ENCODE measurements at places on chromosomes 1 and 21.

DNA sequence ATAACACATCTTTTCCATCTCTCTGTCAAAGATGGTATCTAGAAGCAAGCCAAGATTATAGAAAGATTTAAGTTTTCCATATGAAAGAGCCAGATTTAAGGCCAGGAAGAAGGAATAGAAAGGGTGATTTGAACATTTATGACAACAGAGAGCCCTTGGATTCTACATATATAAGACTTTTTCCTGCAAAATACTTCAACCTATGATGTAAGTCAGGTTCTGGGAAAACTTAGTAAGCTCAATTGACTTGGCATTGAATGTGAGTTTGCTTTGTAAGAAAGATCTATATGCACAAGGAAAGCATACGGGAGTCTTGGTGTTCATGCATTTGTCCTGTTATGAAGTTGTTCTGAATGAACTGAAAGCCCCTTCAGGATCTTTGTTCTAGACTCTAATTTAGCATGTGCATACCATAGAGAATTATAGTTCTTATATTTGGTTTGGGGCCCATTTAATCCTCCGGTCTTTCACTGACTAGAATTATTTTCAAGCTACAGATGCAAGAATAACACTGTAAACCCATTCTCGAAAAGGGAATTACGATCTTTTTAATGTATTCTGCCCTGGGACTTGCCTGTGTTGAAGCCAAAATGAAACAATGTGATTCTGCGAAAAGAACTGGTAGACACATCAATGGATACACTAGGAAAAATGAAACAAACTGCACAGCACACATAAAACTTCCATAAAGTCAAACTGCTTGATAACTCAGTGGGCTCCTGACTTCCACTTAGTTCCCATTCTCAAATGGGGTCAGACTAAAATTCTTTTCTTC is 152.8 kb downstream of the DISP1 start:
- DNase-seq: no peak

GRCh38 chr21:17472592-17473271 is 40.1 kb upstream of the CXADR start:
- DNase-seq: no peak

DNA sequence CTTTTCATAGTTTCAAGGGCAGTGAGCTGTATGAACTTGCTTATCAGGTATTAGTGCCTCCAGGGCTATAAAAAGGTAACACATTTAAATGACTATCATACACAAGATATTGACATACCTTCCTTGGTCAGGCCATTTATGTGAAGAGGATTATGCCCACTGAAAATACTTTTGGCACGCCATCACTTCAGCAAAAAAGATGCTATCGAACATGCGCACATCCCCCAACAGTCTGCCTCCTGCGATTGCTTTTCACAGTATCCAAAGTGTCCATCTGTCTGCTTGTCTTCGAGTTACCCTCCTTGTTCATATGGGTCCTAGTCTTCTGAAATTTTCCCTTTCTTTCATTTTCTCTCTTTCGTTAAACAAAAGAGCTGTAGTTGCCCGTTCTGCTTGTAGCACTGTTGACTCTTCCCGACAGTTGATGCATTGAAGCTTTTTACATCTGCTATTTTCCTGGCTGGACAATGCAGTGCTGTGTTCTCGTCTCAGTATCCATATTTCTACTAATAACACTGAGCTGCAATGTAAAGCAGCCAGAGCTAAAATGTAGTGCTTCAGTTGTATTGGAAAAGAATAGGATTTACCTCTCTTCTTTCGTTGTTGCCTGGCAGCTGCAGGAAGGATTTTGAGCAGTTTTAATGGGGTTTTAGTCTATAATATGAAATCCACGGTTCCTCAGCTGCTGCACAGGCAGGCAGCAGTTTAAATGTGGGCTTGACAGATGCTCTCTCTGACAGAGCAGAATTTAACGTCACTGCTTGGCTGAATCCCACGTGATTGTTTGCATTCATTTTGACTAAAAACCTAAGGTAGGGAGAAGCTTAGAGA is at the start of gene B3GALT2:
B3GALT2 (minus strand) TSS at position 713 of the 831 bp plus-strand sequence. CDS start 5,051 bp downstream, outside the sequence.
- DNase-seq: no peak

- no peak for DNase-seq
Measured at GRCh38 chr1:52404975-52405338, 555 bp downstream of the PRPF38A start.

DNA sequence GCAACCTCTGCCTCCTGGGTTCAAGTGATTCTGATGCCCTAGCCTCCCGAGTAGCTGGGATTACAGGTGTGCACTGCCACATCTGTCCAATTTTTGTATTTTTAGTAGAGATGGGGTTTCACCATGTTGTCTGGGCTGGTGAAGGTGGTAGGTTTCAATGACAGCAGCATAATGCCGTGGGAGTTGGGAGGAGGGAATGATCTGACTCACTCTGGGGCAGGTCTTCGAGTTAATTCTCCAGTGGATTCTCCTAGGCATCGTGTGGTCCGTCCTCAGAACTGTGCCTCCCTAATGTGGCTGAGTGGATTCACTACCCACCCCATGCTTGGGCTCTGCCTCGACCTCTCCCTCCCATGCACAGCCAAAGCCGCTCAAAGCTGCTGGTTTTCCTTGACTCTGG is 1.7 kb upstream of the GPR37L1 start:
- DNase-seq: no peak

GRCh38 chr1:217734973-217735372 is 103.8 kb downstream of the SPATA17 start:
- DNase-seq: no peak

GRCh38 chr1:154595621-154596020 is 12.4 kb downstream of the ADAR start:
- DNase-seq: no peak

GRCh38 chr1:8082945-8083344 is 56.8 kb upstream of the ERRFI1 start:
- DNase-seq: no peak

DNA sequence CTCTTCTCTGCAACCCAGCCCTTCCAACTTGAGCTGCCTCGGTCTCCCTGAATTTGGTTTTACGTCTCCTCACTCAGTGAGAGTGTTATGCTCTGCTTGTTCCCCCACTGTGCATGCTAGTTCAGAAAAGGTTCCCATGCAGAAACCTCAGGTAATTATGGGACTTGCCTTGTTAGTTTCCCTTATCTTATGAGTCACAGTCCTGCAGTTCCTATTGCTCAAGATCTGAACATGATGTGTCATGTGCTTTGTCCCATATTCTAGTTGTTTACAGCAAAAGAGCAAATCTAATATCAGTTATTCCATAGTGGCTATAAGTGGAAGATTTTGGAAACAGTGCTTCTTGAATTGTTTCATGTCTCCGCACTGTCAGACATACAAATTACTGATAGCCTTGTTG is 74.4 kb downstream of the DUSP10 start:
- DNase-seq: no peak

- no peak for DNase-seq
Measured at GRCh38 chr1:67771152-67771551, 62.1 kb downstream of the GNG12 start.

GRCh38 chr1:245677461-245678240 is 522.9 kb downstream of the KIF26B start:
- no peak for DNase-seq

GRCh38 chr1:47703156-47703825 is 265.4 kb downstream of the FOXD2 start:
- no peak for DNase-seq

- DNase-seq: no peak
Measured at GRCh38 chr1:51421964-51422363, 91.6 kb upstream of the TTC39A start.

- no peak for DNase-seq
Measured at GRCh38 chr1:109754738-109755137, 9.0 kb downstream of the EPS8L3 start.

- DNase-seq: no peak
Measured at GRCh38 chr1:150777544-150777943, 12.0 kb upstream of the CTSS start.

DNA sequence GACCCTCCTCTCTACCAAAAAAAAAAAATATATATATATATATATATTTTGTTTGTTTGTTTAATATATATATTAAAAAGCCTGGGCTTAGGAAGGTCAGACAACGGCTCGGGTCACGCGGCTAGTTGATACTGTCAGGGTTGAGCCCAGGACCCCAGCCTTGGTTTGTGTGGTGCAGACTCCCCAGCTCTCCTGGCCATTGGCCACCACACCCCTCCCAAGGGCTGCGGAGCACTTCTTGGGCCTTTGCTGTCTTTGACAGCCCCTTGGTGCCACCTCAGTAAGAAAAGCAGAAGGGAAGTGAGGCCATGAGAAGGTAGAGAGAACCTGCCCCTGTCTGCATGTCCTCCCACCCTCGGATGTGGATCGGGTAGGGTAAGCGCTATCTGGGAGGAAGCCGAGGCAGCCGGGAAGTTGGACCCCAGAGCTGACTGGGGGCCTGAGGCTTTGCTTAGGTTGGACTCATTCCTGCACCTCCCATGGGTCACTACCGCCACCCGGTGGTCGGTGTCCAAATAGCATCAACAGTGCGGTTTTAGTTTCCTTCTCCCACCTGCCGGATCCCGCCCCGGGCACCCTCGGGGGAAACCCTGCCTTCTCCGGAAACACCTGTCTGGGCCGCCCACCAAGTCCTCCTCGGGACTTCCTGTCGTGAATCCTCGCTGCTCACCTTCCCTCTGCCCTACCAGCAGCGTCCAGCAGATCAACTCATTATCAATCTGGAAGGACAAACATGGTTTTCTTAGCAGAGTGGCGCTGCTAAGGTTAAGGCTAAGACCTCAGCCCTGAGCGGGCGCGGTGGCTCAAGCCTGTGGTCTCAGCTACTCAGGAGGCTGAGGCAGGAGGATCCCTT is 29.8 kb upstream of the GNPAT start:
- DNase-seq: peak; percentile 93

- DNase-seq: no peak
Measured at GRCh38 chr1:58256041-58256440, 290.5 kb downstream of the OMA1 start.

DNA sequence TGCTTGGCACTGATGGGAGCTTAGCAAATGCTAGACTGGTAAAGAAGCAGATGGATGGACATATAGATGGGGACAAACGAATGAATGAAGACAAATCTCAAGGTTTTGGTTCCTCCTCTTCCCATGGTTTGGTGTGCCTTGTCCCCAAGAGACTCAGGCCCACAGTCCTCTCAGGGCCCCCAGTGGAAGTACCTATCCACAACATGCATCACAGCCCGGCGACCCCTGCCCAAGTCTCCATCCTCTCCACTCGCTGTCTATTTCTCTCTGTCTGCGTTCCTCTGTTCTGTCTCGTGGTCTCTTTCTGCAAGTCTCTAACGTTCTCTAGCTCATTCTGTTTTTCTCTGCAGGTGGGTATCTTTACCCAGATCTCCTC is 85.8 kb downstream of the GLIS1 start:
- DNase-seq: no peak

- no peak for DNase-seq
Measured at GRCh38 chr1:112997781-112998180, 41.8 kb upstream of the SLC16A1 start.

DNA sequence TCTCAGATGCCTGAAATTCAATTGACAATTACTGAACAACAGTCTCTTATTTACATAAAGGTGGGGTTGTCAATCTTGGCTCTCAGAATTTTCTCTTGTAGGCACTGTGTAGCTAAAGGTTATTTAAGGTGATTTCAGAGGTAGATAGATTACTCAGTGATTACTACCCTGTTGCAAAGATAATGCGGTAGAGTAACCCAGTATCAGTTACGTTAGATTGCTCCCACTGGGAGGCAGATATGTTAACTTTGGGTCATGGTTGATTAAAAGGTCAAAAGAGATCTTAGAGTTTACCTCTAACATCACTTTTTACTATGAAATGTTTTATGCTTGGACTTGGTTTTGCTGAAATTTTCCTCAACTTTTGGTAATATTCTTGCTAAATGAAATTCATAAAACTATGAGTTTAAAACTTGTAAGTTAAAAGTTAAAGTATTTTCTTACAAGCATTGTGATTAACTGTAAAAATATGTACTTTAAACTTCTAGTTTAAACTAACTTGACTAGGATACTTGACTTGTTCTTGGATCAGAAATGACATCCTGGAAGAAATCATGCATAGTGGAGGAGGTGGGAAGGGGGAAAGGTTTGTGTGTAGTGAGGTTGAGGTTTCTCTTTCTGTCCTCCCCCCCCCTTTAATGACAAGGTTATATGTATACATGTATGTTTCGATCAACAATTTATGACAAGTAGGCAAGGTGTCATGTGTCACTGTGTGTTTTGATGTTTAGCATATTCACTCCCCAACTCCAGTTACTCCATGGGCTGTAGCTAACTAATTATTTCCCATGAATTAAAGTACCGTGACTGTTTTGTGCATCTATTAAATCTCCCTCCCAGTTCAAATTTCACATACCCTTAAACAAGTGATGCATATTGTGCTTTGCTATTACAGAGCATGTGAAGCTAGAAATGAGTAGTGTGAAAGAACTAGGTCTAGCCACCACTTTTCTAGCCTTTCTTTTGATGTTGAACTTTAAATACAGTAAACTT is 2.9 kb downstream of the LAMC1 start:
- no peak for DNase-seq

GRCh38 chr1:230493264-230493663 is 67.1 kb upstream of the PGBD5 start:
- no peak for DNase-seq

DNA sequence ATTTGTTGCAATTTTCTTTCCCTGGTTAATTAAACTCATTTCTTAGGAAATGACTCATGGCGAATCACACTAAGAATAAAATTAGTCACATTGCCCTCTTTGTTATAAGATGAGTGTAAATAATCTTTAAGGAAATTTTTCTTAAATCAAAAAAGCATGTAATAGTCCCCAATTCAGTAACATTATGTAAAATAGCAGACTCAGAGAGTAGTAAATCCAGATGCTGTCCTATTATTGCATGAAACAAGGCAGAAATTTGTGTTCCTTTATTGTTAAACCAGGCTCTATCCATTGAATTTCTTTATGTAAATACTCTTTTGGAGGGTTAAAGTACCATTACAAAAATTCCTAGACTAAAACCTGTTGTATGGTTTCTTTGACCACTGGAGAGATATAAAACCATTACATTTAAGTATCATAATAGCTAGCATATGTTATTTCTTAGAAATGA is 154.5 kb upstream of the C1orf87 start:
- DNase-seq: no peak

DNA sequence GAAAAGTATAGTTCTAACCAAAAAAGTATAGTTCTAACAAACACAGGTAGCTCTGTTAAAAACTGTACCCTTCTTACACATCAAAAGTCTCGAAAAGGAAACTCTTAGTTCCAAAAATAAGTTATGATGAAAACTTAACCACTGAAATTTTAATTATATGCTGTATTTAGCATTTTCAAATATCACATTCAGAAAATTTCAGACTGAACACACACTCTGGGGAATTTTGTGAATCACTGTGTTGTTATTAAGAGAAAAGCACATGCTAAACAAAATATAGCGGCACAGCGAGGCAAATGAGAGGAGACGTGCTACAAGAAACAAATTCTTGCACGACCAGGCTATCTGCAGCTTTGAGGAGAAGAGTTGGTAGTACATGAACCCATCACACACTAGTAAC is 30.4 kb downstream of the VAV3 start:
- DNase-seq: no peak
